ENCODE measurements at places on chromosomes 12 and 14. TPM values are rescaled to one million over a fixed set of nuclear protein-coding genes. Genes with fewer than 3 reads are reported as not detected.

The RNASE3 gene
- total RNA-seq = not detected

The KLRD1 gene
- 0.22 TPM for total RNA-seq

The RTN1 gene
- total RNA-seq = 0.13 TPM

- H3K27ac ChIP-seq = peak overlapping the region; percentile 88
- peaks cover 26% of the 10 kb centered on the region for H3K36me3 ChIP-seq
- DNase-seq = peak; percentile 84
- no peaks in the 10 kb centered on the region for H3K27me3 ChIP-seq
- peaks cover 88% of the 10 kb centered on the region for H3K4me1 ChIP-seq
Observed at GRCh38 chr14:74579447-74580274, 32.4 kb downstream of the LTBP2 start.

DNA sequence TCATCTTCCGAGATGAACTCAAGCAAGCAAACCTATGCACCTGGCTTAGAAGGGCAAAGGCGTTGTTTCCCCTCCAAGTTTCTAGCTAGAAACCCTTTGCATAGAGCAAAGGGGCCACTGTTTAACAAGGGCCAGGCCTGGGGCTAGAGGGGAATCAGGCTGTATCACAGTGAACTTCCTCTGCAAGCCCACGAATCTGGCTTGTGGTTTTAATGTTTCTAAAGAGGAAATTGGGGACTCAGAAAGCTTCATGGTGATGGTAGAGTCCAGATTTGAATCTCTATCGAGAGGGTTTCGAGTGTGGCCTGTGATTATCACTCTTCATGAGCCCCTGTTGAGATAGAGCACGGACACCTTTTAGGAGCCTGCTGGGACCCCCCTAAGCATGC, 189.9 kb downstream of the VRK1 start:
- no peaks in the 10 kb centered on the region for H3K36me3 ChIP-seq
- H3K27ac ChIP-seq = no peak overlapping the region
- no peak overlapping the region for H3K4me3 ChIP-seq
- no peaks in the 10 kb centered on the region for H3K4me1 ChIP-seq

The KCNK10 gene
- not detected for total RNA-seq

DNA sequence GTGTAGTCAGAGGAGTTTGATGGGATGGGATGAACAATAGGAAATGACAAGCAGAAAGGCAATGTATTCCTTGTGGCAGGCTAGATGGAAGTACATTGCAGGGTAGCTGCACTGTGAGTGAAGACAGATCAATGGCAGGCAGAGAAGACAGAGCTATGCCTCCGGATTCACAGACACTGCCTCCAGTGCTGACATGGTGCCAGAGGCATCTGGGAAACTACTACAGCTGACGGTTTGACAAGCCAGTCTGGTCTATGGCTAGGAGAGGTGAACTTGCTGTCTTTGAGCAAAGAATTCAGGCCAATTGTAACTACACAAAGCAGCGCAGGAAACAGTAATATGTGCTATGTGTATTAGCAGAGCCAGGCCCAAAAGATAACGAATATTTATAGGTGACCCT, 193.5 kb downstream of the DIO2 start:
- H3K27me3 ChIP-seq = no peaks in the 10 kb centered on the region
- no peak for DNase-seq
- no peaks in the 10 kb centered on the region for H3K4me1 ChIP-seq
- H3K36me3 ChIP-seq = no peaks in the 10 kb centered on the region
- no peak overlapping the region for H3K27ac ChIP-seq

- peaks cover 6% of the 10 kb centered on the region for H3K27me3 ChIP-seq
- H3K27ac ChIP-seq = no peak overlapping the region
- peaks cover 33% of the 10 kb centered on the region for H3K36me3 ChIP-seq
- DNase-seq = no peak
- H3K4me1 ChIP-seq = peaks cover 61% of the 10 kb centered on the region
- peak overlapping the region; percentile 53 for H3K4me3 ChIP-seq
Observed at GRCh38 chr14:35400648-35401421, 3.7 kb downstream of the NFKBIA start.

All from HFFc6 (cell line).